HS-5 (cell line): ENCODE measurements at places on chromosomes 11 and 22.

GRCh38 chr11:119785131-119785530, 56.1 kb upstream of the NECTIN1 start:
- DNase-seq: no peak

DNA sequence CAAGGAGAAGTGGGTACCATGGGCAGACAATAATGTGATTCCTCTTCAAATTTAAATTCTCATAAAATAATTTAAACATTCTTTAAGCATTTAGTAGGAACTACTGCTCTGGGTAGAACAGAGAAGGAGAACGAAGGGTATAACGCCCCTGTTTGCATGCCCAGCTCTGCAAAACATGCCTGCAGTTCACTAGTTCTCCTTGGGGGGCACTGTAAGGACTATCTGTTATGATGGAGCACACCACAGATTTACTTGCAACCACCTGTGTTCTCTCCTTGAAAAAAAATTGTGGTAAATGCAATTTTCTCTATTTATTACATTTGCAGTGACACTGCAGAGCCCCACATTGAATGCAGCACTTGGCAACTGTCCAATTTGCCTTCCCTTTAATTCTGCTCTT, 100.3 kb downstream of the GUCY1A2 start:
- DNase-seq: no peak

DNA sequence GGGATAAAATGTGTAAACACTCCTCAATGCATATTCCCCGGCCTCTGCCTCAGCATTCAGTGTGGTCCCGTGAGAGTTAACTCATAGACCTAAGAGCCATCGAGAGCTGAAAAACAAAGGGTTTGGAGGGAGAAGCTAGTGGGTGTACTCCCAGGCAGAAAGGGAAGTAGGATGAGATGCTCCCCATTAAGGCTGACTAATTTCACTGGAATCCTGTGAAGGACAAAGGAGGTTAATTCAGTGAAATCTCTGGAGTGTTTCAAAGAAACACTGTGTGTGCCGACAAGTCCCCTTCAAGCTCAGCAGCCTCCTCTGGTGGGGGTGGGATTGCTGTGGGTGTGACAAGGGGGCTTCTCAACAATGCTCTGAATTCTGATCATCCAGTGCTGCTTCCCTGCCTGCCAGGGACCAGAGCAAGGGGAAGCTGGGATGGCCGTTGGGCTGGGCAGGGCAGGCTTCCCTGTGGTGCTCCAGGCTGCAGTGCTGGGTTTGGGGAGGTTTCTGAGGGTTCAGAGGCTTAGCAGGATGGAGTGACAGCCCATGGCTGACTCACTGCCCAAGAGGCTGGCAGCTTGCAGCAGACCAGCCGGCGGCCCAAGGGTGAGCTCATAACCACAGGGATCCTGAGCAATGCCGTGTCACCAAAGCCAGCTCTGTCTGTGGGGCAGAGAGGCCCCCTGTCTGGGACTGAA, 61.4 kb upstream of the BMAL1 start:
- peak; percentile 97 for DNase-seq

- no peak for DNase-seq
Measured at GRCh38 chr11:83256602-83257340, 29.4 kb downstream of the CCDC90B start.
